NCI-H1930 (cell line): ENCODE measurements at places on chromosomes 1 and 21.

GRCh38 chr1:70504821-70505193, 93.7 kb downstream of the CTH start:
- no peak for DNase-seq

DNA sequence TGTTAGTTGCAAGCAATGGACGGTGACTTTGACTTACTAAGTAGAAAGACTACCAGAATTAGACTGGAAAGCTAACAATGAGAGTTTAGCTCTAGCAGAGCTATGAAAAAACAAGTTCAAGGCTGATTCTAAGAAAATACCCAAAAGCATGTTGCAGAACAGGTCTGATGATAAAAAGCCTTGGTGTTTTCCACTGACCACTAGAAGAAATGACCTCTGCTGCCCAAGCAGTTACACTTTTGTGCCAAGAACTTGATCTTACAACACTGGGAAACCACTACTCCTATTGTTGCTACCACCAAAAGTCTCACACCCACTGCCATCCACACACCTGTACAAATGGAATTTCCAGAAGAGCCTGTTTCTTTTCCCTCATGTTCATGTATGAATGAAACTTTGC, 21.4 kb upstream of the NEK7 start:
- DNase-seq: no peak

DNA sequence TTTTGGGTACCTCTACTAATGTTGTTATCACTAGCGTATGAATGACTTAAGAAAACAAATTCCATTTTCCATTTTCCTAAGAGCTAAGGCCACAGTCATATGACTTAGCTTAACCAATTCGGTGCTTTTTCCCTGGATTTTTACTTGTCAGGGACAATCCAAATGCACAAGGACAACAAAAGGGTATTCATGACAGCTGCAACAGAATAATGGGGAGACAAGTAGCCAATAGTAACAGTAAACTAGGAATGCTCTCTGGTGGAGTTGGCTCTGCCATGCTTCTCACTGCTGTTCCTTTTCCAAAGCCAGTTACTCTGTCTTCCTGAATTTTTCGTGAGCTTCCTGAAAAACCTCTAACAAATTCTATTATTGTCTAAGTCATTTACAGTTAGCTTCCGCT, 52.9 kb downstream of the LRRIQ3 start:
- DNase-seq: no peak

DNA sequence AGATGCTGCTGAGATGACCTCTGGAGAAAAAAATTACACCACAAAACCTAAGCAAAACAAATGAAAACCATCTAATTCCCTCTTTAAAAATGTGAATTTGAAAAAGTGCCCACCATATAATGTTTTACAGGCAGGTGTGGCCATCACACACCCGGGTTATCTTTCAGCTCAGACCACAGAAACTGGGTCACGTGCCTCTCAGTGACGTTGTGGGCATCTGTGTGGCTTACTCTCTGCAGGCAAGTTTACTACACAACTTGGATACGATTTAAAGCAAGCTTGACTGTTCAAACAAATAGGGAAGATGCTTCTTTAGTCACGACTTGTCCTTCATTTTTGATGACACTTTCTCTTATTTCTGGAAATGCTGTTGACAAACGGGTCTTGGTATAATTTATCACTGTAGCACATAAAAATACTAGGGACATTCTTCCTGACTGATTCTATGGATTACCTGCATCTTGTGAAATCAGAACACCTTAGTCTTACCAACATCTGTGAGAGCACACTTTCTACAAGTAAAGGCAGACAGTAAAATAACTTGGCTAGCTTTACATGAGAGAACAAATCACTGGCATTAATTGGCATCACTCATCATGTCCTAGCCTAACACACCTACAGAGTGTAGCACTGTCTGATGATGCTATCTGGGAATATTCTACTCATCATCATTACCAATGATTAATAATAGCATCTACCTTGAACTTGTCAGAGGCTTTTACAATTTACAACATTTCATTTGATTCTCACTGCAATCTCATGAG, 89.3 kb upstream of the EDEM3 start:
- no peak for DNase-seq

- DNase-seq: no peak
Observed at GRCh38 chr1:21882721-21883415, 54.2 kb downstream of the HSPG2 start.

DNA sequence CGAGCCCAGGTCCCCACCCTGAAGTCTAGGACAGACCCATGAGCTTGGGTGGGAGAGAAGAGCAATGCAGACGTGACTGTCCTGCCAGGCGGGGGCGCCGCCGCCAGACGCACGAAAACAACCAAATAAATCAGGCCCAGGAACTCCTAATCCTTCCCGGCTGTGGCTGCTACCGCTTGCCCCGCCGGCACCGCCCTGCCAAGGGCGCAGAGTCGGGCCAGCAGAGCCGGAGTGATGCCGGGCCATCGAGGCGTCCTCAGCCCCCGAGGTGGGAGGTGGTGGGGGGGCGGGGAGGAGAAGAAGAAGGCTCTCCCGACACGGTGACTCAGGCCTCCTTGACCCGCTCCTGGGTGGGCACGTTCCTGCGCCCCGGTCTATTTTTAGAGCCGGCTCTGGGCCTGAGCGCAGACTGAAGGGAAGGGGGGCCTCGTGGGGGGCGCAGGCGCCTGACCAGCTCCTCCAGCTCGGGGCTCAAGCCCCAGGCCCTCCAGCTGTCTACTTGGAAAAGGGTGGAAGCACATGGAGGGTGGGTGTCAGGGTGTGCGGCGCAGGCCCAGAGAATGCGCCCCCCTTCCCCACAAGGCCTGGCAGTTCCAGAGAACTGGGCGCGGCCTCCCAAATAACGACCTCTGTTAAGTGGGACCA, 10.7 kb upstream of the COL16A1 start:
- peak; percentile 34 for DNase-seq

- no peak for DNase-seq
Observed at GRCh38 chr1:205448540-205449253, 7.1 kb downstream of the BLACAT1 start.

DNA sequence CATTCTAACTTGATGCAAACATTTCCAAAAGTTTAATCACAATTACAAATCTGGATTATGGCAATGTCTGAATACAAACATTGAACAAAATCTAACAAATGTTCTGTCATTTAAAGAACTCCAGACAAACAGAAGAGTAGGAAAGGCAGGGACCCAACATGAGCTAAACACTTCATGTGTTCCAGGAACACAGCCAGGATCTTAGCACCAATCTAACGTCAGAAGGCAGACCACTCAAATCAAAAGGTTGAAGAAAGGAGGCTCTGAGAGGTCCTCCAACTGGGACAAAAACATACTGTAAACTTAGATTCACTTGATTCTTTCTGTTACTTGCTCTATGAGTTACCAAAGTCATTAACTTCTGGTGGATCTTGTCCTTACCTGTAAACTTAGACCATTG, 374.0 kb downstream of the NEGR1 start:
- DNase-seq: no peak

- no peak for DNase-seq
Observed at GRCh38 chr1:60436186-60436585, 362.6 kb upstream of the C1orf87 start.

DNA sequence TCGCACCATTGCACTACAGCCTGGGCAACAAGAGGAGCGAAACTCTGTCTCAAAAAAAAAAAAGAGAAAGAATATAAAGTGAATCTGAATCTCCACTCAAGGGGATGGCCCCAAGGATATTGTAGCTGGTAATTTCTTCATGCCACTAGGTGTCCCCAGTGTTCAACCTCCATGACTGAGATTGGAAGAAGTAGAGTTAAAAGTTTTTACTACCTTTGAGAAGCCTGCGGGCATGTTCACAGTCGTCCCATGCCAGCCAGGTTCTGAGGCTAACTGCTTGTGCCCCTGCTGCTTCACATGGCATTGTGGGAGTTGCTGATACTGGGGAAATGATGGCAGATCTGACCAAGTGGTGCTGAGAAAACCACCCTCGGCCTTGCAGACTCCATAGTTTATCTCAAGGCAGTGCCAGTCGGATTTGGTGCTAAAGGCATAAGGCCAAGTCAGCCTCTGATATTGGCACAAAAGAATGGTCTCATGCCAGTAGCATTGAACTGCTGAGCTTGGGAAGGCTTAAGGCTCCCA, 10.8 kb upstream of the SHISA4 start:
- DNase-seq: no peak

GRCh38 chr1:12654004-12654567, 10.2 kb downstream of the AADACL4 start:
- no peak for DNase-seq

DNA sequence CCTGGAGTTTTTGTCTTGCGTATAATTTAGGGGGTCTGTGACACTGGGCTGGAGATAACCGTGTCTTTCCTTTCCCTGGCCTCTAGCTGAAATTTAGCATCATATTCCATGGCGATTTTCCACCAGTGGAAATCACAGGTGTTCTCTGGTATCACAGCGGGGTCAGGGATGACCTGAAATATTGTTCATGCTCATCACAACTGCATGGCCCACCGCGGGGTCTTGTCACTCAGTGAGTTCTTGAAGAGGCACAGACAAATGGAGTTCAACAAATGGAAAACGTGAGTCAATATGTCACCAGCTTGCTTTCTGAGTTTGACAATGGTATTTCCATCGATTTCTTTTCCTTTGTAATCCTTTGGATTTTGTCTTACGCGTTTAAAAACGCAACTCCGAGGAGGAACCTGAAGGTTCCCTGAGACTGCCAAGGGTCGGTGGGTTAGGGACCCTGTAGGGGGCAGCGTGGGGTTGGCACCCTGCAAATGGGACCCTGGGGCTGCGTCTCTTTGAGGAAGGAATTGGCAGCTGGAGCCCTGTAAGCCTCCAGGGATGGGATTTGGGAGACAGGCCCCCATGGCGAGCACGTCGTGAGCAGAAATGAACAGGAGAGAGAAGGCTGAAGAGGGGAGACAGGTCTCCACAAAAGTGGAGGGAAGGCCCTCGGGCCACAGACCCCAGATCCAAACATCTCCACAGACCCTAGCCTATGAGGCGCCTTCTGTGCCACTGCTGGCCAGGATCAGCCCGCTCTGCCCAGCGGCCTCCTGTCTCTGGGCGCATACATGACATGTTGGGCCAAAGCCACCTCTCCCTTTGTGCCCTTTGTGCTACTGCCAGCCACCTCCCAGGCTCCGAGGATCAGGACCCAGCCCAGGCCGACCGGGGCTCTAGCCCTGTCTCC, 32.1 kb upstream of the RUNX3 start:
- DNase-seq: no peak

DNA sequence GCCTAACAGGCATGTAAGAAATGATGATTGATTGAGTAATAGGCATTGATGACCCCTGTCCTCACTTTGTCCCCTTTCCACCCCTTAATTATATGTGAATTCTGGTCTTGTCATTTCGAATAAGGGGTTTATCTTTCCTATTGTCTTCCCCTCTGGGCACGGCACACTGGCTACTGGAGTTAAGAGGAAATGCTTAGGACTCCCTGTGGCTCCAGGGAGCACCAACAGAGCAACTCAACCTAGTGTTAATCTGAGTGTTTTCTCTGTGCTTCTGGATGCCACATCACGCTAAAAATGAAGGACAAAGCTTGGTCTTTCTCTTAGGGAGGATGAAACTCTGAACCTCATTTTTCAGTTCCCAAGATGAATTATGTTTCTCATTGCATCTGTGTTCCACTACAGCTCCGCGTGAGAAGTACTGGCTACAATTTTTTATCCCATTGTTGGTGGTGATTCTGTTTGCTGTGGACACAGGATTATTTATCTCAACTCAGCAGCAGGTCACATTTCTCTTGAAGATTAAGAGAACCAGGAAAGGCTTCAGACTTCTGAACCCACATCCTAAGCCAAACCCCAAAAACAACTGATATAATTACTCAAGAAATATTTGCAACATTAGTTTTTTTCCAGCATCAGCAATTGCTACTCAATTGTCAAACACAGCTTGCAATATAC, 5.3 kb downstream of the FCER1A start:
- DNase-seq: no peak

GRCh38 chr1:216958569-216958968, 235.3 kb upstream of the ESRRG start:
- no peak for DNase-seq

- no peak for DNase-seq
Observed at GRCh38 chr1:72000809-72001208, 281.5 kb downstream of the NEGR1 start.

DNA sequence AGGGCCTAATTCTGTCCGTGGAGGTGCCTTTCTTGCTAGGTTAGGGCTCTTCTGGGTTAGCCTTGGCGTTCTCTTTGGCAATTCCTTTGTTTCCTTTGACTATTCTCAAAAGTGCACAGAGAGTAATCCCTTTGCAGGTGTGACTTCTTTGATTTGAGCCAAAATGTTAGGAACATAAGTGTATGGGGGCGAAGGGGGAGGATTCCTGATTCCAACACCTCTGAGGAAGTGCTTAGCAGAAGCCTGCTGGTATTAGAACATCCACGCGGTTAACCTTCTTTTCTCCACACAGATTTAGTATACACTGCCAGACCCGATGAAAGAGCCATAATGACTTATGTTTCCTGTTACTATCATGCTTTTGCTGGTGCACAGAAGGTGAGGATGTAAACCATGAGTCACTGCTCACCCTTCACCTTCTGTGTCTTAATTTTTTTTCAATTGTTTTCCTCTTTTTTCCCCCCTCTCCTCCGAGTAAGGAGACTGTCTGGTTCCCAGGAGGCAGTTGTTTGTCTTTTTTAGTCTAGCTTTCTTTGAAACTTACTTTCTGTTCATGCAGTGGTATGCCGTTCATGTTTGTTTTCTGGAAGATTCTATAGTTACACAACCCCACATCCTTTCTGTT, 48.0 kb downstream of the ACTN2 start:
- DNase-seq: no peak

- no peak for DNase-seq
Observed at GRCh38 chr21:14630556-14631069, 84.5 kb upstream of the SAMSN1 start.

GRCh38 chr1:75725861-75726361, 1.4 kb downstream of the ACADM start:
- no peak for DNase-seq

GRCh38 chr1:178498896-178499675, 2.3 kb upstream of the CLEC20A start:
- DNase-seq: no peak

- no peak for DNase-seq
Observed at GRCh38 chr21:46199436-46200373, 15.4 kb upstream of the SPATC1L start.

- DNase-seq: no peak
Observed at GRCh38 chr1:35222322-35223083, 29.6 kb upstream of the SFPQ start.

DNA sequence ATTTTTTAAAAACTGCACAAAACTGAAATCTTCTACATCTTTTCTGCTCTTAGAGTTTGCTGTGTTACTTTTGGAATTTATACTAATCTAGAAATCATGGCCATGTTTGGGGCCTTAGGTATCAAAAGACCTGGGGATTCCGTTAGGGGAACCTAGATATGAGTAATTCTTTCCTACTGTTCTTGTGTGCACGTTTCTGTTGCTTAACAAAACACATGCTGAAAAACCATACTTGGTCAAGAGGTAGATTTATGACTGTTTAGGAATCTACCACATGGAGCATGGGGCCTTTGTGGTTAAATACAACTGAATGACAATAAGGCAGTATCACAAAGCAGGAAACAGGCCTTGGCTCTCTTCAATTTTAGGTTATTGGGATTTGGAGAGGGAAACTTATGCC, 291.9 kb upstream of the USP25 start:
- no peak for DNase-seq
